ENCODE measurements at places on chromosomes 11 and 22.

GRCh38 chr11:44542372-44542771, 23.1 kb upstream of the CD82 start:
- DNase-seq: no peak

GRCh38 chr11:64285885-64286800, 495 bp downstream of the GPR137 start:
- DNase-seq: no peak

DNA sequence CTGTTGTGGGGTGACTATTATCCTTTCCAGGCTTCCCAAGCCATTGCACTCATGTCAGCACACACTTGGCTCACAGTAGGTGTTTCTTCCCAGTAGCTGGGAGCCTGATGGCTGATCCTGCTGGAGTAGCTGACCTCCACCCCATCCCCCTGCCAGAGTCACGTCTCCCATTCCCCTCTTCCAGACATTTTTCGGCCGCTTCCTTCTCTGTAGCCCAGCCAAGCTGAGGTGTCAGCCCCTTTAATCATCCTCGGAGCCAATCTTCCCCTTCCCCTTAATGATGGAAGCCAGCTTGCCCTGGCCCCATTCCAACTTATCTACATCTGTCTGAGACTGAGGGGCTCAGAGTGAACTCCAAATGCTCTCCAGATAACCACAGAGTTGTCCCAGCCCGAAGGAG, 550.7 kb downstream of the MN1 start:
- no peak for DNase-seq

- no peak for DNase-seq
Observed at GRCh38 chr11:47258317-47258902, 614 bp downstream of the NR1H3 start.

GRCh38 chr22:27885977-27886842, 32.8 kb downstream of the PITPNB start:
- no peak for DNase-seq

DNA sequence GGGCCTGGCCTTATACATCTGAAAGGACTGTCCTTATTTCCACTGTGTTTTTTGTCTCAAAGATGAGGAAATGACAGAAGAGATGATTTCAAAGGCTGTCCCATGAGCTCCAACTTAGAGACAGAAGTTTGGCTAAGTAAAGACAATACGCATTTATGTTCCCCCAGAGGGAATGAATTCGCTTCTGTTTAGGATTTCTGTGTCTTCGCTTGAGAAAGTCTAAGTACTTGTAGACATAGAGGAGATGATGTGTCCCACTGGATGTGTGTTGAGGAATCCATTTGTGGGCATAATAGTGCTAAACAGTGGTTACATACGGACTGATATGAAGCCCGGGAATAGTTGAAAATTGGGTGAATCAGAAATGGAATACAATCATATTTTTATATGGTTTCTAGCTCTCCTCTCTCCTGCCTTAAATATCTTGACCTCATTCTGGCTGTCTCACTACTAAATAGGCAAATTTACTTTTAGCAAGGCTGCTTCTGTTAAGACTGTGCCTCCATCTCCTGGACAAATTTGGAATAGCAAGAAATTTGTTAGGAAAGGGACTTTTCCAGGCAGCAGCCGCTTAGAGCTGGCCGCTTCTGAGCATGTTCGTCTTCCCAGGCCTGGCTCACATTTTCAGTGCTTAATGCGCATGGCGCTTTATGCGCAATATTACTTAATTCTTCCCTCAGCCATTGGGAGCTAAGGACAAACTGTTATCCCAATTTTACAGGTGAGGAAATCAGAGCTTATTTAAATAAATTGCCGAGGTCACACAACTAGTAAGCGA, 1.9 kb upstream of the PEX26 start:
- DNase-seq: no peak

- DNase-seq: no peak
Observed at GRCh38 chr11:68149417-68149816, 28.2 kb upstream of the CHKA start.

DNA sequence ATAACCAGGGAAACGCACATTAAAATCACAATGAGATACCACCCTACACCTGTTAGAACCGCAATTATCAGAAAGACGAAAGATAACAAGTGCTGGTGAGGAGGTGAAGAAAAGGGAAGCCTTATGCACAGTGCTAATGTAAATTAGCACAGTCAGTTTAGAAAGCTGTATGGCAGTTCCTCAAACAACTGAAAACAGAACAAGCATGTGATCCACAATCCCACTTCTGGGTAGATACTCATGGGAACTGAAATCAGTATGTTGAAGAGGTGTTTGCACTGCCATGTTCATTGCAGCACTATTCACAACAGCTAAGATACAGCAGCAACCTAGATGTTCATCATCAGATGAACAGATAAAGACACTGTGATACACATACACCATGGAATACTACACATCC, 75.0 kb upstream of the CCND1 start:
- DNase-seq: no peak

DNA sequence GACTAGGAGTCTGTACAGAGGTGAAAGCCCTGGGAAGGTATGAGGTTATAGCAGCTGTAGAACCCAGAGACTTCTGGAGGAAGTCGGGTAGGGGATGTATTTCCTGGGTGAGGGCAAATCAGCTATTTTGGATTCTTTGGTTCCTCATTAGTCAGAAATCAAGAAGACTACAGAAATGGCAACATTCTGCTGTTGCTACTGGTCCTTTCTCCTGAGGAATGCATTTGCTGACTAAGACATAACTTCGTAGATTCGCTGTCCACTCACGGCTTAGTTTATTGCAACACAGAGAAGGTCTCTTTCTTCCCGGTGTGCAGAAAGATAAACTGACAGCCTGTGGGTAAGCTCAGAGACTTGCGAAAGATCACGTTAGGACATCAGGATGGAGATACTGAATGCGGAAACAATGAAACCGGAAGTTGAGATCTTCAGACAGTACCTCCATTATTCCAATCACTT, 25.3 kb upstream of the SESN3 start:
- DNase-seq: no peak

DNA sequence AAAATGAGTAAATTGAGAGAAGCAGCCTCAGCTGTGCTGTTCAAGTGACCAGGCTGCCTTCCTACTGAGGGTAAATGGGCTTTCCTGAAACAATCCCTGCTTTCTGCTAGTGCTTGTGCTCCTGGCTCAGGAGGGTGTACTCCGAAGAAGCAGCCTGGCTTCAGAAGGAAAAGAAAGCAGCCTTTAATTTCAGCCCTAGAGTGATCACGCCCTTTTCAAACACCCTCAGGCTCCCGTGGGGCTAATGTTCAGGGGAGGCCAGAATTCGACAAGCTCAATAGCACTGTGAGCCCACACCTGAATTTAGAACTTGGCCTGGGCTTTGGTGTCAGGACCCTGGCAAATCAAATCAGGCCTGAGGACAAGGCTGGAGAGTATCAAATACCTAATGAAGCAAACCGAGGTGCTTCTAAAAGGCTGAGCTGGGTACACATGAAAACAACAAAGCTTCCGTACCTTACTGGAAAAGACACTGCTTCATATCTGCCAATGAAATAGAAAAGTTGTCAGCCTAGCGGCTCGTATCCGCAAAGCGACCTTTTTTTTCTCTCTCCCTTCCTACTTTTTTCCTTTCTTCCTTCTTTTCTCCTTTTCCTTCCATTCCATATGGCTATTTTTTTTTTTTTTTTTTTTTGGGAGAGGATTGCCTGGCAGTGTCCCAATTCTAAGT, 387.8 kb downstream of the SOX6 start:
- DNase-seq: no peak

- DNase-seq: no peak
Observed at GRCh38 chr11:77086521-77087472, 15.8 kb upstream of the OMP start.

GRCh38 chr11:128398517-128399250, 188.7 kb downstream of the ETS1 start:
- no peak for DNase-seq

- DNase-seq: no peak
Observed at GRCh38 chr22:50531546-50531961, 1.7 kb upstream of the TYMP start.

- DNase-seq: no peak
Observed at GRCh38 chr11:117625237-117625636, 171.8 kb downstream of the DSCAML1 start.

GRCh38 chr11:108606495-108607160, 13.1 kb upstream of the EXPH5 start:
- no peak for DNase-seq

GRCh38 chr22:22376352-22376706, 131.7 kb downstream of the VPREB1 start:
- no peak for DNase-seq

GRCh38 chr22:47307822-47308221, 545.4 kb downstream of the TBC1D22A start:
- DNase-seq: no peak

GRCh38 chr11:108663154-108663877, 1.6 kb upstream of the DDX10 start:
- no peak for DNase-seq

GRCh38 chr11:78652843-78653239, 78.2 kb upstream of the NARS2 start:
- no peak for DNase-seq

- DNase-seq: no peak
Observed at GRCh38 chr11:46551261-46551660, 42.6 kb downstream of the AMBRA1 start.

GRCh38 chr22:49152939-49153770, 674.5 kb downstream of the BRD1 start:
- DNase-seq: no peak

GRCh38 chr11:134060316-134060715, 8.6 kb upstream of the JAM3 start:
- DNase-seq: no peak

GRCh38 chr22:19631899-19632667, 82.2 kb upstream of the SEPTIN5 start:
- no peak for DNase-seq

DNA sequence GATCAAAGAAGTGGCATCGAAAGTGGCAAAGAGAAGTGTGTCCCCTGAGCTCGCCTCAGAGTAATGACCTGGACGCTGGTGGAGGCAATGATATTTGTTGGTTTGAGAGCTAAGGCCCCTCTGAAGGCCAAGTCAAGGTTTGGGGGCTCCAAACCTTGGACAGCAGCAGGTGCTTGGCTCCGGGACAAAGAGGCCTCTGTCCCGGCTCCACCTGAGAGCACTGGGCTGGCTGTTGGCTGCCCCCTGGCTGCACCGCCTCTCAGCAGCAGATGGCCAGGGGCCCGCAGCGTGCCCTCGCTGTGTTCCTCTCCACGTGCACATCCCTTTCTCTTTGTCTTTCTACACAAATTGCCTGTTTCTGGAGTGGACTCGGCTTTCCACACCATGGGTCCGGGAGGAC, 301.3 kb downstream of the NTM start:
- DNase-seq: no peak

- DNase-seq: no peak
Observed at GRCh38 chr11:93476796-93477195, 66.4 kb downstream of the SMCO4 start.

DNA sequence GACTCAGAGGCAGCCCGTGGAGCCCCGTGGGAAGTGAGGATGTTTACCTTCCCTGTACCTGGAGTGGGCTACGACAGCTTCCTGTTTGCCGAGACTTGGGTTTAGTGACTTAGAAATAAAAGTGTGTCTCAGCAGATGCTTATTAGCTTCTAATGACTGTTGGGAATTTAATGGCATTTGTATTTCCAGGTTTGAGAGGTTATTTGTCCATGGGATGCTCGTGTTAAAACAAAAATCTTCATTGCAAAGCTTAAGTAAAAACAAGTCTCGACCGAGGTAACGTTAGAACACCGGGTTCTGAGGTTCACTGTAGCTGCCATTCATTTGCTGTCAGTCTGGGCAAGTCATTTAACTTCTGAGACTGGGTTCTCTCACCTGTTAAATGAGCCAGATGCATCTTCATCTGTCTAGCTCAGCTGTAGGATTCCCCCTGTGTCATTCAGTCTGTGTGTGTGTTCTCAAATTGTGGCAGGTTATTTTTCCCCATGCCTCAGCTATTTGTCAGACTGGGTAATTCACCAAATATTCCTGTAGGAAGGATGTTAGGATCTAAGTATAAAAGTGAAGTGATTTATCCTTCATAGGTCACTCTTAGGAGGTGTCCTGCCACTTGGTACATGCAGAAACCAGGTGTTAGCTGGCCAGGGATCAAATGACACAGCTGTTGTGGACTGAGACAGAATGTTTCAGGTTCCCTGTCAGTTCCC, 791 bp downstream of the EI24 start:
- no peak for DNase-seq

- no peak for DNase-seq
Observed at GRCh38 chr22:24424001-24424900, 3.1 kb upstream of the ADORA2A start.

GRCh38 chr11:120589376-120589775, 77.8 kb downstream of the GRIK4 start:
- no peak for DNase-seq

All from activated T-helper 1 cell treated with Interleukin-2 at 50 U/mL for 16 hours (primary cell).